Vagina (tissue), 2 donors: ENCODE measurements at places on chromosomes 5 and 9.

DNA sequence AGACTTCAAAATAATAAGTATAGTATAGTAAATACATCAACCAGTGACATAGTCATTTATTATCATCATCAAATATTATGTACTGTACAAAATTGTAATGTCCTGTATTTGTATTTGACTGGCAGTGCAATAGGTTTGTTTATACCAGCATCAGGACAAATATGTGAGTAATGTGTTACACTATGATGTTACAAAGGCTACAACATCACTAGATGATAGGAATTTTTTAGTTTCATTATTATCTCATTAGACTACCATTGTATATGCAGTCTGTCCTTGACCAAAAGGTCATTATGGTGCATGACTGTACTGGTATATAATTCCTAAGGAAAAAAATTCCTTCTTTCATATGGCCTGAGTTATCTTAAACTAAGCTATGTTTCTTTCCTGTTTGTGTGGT is 63.6 kb upstream of the VCAN start:
- no peak for DNase-seq

DNA sequence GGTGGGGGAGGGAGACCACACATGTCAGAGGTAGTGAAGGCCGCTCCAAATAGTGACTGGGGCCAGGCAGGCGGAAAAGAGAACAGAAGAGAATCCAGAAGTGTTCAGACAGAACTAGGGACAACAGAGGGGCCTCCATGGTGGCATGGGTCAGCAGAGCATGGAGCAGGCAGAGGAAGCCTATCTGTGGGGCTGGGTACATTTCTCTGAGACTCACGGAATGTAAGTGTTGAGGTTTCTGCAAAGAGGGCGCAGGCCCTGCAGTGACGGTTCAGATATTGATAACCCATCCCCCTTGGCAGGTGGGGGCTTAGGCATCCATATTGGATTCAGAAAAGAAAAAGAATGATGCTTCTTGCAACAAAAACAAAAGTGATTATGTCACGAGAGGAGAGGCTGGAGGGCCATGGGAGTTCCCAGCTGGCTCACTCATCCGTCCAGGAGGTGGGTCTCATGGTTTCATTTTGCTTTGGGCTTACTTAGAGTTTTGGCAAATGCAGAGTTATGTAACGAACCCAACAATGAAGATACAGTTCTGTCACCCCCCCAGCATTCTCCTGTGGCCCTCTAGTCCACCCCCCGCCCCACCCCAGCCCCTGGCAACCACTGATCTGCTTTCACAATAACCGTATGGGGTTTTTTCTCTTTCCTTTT is 5.4 kb upstream of the RMND5B start:
- DNase-seq, result no peak

- DNase-seq, result no peak
Observed at GRCh38 chr9:34206561-34206960, 27.7 kb downstream of the UBAP1 start.

DNA sequence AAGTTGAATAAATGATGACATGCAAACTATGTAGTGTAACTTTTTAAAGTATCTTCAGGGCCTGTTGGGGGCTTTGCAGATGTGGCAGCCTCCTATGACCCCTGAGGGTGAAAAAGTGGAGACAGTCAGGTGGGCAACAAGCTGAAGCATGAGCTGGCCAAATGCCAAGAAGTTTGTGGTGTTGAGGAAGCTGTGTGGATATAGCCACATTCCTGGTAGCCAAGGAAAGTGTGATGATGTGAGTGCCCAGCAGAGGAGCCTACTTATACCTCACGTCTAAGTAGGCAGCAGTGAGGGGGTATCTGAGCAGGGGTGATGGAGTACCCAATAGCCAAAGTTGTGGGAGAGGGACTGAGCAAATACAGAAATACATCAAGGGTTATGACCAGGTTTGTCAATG is 621.2 kb upstream of the CDH6 start:
- no peak for DNase-seq

GRCh38 chr5:151086905-151087360 is 6.1 kb upstream of the TNIP1 start:
- no peak for DNase-seq
